ENCODE measurements at places on chromosomes 3 and 15.

DNA sequence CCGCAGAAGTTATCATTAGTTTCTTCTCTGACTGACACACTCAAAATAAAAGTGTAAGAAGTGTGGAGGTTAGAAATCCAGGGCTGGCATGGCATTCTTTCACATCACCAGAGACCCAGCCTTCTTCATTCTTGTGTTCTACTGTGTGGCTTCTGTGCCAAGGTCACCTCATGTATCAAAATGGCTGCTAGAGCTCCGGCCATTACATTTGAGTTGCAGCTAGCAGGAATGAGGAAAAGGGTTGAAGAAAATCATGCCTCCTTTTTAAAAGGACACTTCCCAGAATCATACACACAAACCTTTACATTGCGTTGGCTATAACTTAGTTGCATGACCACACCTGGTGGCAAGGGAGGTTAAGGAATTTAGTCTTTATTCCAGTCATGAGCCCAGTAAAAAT lies 345.6 kb upstream of the PROK2 start:
- DNase-seq = no peak

DNA sequence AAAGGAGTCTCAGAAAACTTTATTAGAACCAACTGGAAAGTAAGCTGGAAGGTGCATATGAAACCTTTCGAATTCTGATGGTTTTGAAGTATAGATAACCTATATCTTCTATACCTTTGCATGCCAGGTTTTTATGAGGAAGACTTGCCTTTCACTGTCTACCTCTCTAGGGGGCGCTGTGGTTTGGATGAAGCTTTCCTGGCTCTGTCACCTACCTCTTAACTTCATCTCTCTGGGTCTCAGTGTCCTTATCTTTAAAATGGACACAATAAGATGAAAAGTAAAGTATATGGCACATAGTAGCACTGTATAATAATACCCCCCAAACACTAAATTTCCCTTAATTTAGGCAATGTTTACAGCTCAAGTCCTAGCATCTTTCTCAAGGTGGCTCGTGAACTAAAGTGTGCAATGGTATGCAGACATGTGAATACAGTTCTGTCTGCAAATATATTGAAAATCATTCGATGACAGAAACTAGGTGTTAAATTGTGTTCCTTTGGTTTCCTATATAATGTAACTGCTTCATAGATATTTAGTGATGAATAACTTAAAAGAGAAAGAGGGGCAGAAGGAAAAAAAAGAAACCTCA lies 314.3 kb downstream of the CHST2 start:
- no peak for DNase-seq

- DNase-seq = no peak
Measured at GRCh38 chr3:184230081-184230602, 757 bp downstream of the VWA5B2 start.

GRCh38 chr3:138440596-138440995 lies 6.2 kb downstream of the ESYT3 start:
- DNase-seq = no peak

DNA sequence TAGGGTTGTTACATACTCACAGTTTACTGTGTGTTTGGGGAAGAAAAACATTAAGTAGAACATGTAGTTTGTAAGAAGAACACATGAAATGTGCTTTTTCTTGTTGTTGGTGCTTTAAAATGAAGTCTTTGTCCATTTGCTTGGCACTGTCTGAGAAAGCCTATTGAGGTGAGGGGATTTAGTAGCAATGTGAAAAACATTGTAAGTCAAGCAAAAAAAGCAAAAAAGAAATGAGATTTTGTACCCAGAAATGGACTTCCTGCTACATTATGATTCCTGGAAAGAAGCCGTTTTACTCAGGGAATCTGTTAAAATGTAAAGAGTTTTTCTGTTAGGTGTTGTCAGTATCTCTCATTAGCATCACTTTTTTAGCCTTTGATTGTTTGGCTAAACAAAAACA lies 59.9 kb downstream of the KAT2B start:
- no peak for DNase-seq

DNA sequence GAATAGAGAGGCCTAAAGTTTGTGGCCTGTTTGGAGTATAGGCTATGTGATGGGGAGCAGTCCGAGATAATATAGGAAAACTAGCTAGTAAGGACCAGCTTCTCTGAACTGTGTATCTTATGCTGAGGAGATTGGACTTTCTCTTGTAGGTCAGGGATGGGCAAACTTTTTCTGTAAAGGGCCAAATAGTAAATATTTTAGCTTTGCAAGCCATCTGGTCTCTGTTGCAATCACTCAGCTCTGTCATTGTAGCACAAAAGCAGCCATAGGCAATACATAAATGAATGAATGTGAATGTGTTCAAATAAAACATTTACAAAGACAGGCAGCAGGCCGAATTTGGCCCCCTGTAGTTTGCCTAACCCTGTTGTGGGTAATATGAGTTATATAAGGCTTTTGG lies 24.5 kb downstream of the TMOD3 start:
- DNase-seq = no peak

GRCh38 chr15:80679167-80679803 lies 15.8 kb upstream of the ABHD17C start:
- DNase-seq = no peak

DNA sequence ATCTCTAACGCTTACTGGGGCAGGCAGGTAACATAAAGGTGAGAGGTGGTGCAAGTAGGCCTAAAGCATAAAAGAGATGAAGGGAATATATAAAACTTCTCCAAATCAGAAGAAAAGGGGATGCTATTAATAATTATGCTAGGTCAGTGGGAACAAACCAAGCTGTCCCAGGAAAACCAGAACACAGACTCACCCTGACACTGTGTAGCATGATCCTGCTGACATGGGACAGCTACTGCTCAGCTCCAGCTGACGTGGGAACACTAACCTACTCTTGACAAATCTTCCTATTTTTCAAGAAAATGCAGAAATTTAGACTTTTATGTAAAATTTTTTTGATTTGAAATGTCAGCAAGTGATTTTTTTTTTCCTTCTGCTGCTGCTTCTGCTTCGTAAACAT lies 203.5 kb downstream of the KCNMB2 start:
- DNase-seq = no peak

- DNase-seq = no peak
Measured at GRCh38 chr15:79942741-79943481, 28.1 kb downstream of the BCL2A1 start.

DNA sequence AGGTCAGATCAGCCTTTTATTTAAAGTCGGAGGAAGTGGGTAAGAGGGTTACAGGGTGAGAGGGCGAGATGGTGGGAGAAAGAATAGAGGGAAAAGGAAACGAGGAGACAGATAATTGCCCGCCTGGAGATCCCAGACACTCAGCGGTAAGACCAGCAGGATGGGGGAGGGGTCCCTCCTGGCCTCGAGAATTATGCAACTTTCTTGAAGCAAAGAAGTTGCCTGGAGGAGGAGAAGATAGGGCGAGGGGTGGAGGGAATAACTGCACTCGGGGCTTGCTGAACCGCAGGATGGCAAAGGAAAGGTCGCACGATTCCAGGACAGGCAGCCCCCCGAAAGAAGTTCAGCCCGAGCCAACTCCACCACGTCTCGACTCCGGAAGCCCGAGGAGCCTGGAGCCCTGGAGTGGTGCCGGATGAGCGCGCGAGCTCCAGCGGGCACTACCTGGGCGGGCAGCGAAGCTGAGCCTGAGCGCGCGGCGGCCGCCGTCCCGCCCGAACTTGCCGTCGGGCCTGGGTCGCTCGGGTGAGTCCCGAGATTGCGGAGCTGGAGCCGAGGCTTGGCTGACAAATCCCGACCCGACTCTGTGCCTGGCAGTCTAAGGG lies 402 bp downstream of the WWTR1 start:
- no peak for DNase-seq

DNA sequence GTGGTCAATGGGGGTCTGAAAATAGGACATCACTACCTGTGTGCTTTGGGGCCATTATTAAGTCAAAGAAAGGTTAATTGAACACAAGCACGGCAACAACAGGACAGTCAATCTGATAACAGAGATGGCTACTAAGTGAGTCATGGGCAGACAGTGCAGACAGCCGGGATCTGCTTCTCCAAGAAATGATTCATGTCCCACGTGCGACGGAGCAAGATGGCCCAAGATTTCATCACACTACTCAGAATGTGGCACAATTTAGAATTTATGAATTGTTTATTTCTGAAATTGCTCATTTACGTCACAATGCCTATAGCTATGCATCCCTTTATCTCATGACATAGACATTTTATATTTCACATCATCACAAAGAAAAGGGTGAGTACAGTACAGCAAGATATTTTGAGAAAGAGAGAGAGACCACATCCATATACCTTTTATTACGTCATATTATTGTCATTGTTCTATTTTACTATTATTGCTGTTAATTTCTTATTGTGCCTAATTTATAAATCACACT lies 770.6 kb upstream of the NR2F2 start:
- DNase-seq = no peak

- no peak for DNase-seq
Measured at GRCh38 chr15:85351965-85352364, 28.4 kb upstream of the AKAP13 start.

GRCh38 chr3:34140616-34141015 lies 342.2 kb downstream of the PDCD6IP start:
- DNase-seq = no peak

DNA sequence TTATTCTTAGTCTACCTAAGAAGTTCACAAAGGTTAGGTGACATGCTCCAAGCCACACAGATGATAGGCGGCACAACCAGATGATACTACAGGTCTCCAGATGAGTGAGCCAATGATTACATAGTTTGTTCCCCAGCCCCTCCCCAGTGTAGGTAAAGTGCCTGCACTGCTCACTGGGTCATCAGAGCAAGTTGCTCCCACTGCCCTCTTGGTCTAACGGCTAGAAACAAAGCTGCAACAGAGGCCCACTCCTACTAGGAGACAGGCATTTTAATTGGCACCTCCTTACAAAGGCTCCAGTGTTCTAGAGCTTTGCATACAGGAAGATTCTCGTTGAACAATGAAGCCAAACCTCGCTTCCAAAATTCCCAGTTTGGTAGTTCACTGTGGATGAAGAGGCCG lies 47.3 kb downstream of the TMEM44 start:
- no peak for DNase-seq

DNA sequence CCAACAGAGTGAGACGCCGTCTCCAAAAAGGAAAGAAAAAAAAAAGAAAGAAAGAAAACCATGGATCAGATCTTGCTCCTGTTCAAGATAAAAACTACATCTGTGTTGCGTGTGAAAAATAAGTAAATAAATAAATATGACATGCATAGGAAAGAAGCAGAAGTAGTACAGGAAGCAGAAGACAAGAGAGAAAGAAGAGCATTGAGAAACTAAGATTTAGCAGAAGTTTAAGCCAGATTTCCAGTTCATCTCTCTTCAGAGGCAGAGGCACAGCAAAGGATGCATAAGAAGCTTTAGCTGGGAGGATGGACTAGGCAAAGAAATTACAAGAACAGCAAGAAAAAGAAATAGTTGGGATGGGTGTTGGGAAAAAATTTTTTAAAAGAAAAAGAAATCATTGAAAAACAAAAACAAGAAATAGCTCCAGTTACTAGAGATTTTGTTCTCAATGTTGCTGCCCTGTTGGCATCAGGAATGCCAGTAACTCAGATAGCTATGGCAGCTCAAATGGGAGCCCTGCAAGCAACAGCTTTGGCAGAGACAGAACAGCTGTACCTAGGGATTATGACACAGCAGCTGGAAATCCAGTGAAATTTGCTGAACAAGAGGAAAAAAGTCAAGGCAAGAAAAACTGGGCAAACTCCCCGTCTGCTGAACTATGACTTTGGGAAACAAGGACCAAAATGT lies 17.3 kb downstream of the AP3S2 start:
- DNase-seq = no peak

GRCh38 chr3:1056744-1057143 lies 36.1 kb upstream of the CNTN6 start:
- DNase-seq = no peak

DNA sequence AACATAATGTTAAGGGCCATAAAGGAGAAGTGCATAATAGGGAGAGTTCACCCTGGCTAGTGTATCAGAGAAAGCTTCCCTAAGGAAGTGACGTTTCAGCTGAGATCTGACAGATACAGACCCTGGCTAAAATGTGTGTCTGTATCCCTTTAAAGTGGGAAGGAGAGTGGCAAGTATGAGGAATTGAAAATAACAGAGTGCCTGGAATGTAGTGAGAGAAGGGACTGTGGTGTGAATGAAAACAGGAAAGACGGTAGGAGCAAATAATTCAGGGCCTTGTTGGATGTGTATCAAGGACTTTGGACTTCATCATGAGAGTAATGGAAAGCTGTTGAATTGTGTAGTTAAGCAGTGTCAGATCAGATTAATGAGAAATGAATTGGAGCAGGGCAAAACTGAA lies 30.5 kb downstream of the NEO1 start:
- no peak for DNase-seq

GRCh38 chr3:171456765-171457606 lies 3.2 kb downstream of the TNIK start:
- DNase-seq = no peak

DNA sequence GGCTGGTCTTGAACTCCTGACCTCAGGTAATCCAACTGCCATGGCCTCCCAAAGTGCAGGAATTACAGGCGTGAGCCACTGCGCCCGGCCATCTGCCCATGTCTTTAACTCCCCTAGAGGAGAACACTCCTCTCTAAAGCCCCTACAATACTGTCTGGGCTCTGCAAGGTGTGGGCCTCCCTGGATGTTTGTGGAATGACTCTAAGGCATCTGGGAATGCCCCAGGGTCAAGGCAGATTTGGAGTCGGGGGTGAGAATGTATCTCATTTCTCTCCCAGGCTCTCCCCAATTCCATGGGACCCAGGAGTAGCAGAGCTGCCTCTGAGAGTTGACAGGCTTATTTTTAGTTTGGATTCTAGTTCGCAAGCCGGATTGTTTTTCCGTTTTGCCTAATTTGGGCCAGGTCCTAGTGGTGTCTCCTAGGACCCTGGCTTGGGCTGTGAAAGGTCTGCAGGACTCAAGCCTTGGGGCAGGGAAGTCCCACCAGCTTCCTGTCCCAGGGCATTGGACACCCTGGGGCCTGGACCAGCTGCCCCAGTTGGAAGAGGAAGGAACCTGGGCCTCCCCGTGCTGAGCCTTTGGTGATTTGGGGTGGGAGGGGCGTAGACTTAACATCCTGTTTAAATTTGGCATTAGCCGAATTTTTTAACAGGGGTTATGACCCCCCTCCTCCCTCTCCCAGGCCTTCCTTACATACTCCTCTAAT lies 53.5 kb downstream of the MAGEF1 start:
- DNase-seq = no peak

DNA sequence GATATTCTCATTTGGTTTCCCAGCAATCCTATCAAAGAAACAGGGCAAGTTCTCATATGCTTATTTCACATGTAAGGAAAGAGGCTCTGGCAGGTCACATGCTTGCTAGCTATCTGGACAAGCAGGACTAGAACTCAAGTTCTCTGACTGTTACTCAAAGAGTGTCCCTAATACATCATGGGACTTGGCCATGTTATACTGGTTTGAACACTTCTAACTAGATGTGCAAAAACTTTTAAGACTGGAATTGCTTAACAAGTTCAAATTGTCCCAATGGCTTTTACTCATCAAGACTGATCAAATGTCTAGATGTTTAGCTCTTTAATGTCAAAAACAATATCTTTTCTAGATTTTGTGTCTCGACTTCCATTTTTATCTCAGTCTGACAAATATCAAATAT lies 6.8 kb downstream of the GATM start:
- DNase-seq = no peak

DNA sequence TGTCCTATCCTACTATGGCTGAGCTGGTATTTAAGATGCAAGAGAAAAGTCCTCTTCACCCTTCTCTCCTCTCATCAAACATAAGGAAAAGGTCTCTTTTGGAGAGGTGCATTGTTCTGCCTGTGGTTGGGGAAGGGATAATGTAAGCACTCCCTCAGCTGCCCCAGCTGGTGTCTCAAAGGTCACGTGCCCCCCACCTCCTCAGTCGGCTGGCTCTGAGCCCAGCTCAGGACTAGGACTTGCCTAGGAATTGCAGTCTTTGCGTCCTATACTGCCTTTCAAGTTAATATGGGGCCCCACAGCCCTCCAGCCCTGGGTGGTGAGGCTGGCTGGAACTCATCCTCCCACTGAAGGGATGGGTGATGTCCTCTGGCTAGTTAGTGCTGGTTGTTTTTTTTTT lies 29.7 kb downstream of the OR4F15 start:
- DNase-seq = no peak

Measured in substantia nigra (tissue), 51 donors.